Skin of body (tissue), 3 donors: ENCODE measurements at places on chromosomes 6 and 20. TPM values are rescaled to one million over a fixed set of nuclear protein-coding genes. Genes with fewer than 3 reads are reported as not detected.

DNA sequence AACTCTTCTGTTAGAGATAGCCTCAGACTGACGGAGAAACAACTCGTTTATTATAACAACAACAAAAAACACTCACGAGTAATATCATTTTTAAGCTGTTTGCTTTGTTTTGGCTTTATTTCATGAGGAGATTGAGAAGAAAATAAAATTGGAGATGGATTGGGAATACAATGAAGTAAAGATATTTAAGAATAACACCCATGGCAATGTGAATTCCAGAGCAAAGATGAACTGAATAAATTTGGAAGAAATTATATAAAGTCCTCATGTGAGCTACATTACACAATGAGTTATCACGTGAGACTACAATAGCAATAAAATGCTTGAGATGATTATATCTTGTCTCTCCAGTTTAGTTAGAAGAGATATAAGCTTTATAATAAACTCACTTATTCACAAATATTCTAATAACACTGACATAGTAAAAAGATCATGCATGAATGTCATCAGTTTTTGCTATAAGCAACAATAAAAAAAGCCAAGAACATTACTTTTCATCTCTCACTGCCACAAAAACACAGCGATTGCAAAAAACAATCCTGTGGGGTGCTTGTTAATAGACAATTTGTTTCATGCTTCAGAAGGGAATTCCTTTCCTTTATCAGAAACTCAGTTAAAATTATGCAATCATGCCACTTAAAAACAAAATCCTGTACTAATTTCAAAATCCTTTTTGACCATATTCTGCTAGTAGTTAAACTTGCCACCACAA is 696.7 kb upstream of the MARCKS start:
- DNase-seq: no peak

- no peak for DNase-seq
These were observed 217.8 kb downstream of the ANKRD60 start for GRCh38 chr20:58010666-58011065.

GRCh38 chr6:161137839-161138542 is 135.9 kb downstream of the AGPAT4 start:
- no peak for DNase-seq

DNA sequence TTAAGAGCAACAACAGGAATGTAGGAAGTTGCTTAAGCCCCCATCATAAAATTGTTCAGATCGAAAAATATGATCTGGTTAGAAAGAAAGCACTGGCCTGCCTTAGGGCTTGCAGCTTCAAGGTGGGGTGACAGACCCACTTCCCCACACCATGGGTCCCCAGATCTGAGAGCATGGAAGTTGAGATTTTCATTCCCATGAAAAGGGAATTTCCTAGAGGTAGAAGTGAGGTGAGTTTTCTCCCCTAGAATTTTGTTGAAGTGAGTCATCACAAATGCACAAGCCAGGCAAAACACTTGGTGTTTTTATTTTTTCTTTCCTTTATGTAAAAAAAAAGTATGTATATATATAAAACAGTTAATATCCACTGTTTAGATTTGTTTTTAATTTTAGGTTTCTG is 213.6 kb upstream of the SUPT3H start:
- DNase-seq: no peak

DNA sequence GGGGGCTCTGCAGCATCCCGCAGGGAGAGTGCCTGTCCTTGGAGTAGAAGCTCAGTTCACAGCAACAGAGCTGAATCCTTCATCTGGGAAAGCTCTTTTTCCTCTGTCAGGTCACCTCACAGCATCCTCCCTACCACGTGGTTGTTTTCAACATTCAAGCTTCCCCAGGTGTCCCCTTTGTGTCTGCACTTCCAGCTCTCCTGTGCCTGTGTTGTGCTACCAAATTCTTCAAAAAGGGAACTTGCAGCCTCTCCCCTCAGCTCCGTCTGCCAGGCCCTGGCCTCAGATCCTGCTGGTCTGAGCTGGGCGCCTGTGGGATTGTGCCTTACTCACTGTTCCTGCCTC is 108.4 kb downstream of the FOXF2 start:
- no peak for DNase-seq

The BRPF3 gene
- 15.9 TPM for total RNA-seq

- DNase-seq: no peak
These were observed 47.1 kb downstream of the NEDD9 start for GRCh38 chr6:11185204-11185842.

GRCh38 chr20:8851446-8851845 is 217.4 kb upstream of the PLCB4 start:
- no peak for DNase-seq

- DNase-seq: no peak
These were observed 83.2 kb upstream of the EYA2 start for GRCh38 chr20:46811224-46812084.

- DNase-seq: no peak
These were observed 93.7 kb downstream of the ZFAND3 start for GRCh38 chr6:37913210-37913609.

GRCh38 chr6:70739534-70739933 is 71.9 kb downstream of the SMAP1 start:
- no peak for DNase-seq

DNA sequence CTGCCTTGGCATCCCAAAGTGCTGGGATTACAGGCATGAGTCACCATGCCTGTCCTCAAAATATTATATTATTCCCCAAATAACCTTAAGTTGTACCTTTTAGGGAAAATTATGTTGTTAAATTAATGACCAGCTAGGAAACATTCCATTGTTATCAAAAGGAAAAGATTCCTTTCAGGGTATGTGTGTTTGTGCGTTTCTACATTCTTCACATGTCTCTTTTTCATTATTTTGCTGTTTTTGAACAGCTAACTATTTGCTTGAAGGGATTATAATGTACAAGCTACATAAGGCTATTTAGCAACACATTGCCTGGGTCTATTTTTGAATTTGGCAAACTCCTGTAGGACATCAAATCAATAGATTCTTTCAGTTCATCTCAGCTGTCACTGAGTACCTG is 57.1 kb downstream of the GJA1 start:
- no peak for DNase-seq

The ARMC2 gene
- 5.2 TPM for total RNA-seq
